A172 (cell line): ENCODE measurements at places on chromosomes 2 and 18. TPM values are rescaled to one million over a fixed set of nuclear protein-coding genes. Genes with fewer than 3 reads are reported as not detected.

DNA sequence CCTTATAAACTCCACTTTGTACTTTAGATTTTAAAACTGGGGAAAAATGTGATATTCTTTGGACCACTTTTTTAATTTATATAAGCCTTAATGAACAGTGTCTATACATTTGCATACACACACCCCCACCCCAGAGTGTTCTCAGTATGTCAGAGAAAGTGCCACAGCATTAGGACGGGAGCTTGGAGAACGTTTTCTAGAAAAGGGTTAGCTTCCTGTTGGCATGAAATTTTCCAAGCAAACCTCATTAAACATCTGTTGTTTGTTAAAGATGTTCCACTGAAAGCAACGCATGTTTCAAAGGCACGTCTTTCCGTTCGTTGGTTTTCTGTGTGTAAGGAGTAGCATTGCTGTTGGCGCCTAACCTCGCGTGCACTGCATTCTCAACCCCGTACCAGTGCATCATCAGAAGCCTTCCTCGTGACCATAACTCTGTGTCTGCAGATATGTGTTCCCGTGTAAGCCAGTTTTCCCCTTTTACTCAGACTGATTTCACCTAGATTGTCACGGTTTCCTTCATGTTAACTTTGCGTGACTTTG lies 228.5 kb downstream of the ALPK2 start:
- no peak for DNase-seq

Gene MSH6
- total RNA-seq: 101 and 112 TPM in 2 replicates

GRCh38 chr2:198901894-198902293 lies 555.8 kb downstream of the SATB2 start:
- DNase-seq: no peak

DNA sequence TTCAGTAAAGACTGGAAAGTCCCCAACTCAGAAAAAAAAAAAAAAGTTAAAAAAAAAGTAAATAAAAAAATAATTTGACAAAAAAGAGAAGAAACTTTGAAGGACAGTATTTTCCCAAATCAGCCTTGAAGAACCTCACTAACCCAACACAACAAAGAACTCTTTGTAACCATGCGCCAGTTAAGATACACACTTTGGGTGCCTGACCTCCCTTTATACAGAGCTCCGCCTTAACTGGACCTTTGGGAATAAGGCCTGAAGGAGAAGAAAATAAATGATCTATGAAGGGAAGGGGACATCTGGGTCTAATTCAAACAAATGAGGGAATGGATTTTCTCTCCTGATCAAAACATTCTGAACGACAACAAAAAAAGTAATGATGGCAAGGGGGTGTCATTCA lies 2.2 kb upstream of the GFPT1 start:
- no peak for DNase-seq

DNA sequence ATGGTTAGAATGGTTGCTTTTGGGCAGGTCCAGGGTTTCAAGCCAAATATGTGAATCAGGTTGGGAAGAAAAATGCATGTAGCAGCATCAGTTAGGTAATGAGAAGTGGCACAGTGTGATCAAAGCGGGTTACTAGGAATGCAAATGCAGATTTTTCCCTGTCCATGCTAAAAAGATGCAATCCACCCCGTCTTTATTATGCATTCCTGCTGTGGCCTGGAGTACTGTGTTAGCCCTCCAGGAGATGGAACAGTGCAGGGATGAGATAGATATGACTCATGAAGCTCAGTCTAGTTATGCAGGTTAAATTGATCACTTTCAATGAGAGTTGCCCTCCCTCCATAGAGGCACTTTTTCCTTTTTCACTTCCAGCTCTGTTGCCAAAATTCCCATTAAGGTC lies 283.8 kb downstream of the CTNNA2 start:
- no peak for DNase-seq

Gene PLGLB2
- total RNA-seq: 0.50 and 2.4 TPM in 2 replicates

- DNase-seq: no peak
These were observed 555.8 kb upstream of the ID2 start for GRCh38 chr2:8125741-8126711.

Gene CRYGD
- total RNA-seq: not detected in 2 replicates

DNA sequence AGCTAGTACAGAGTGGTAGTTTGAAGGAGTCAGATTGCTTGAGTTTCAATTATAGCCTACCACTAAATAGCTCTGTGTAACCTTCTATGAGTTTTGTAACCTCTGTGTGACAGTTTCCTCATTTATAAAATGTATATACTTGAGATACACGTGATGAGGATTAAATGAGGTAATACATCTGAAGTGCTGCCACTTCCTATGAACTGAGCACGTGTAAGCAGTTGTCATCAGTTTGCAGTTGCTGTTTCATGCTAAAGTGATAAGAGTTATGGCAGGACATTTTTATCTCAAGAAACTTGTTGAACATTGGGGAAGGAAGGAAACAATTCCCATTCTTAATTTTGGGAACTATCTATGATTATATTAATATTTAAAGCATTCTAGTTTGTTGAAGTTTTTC lies 38.5 kb downstream of the CARF start:
- DNase-seq: no peak

DNA sequence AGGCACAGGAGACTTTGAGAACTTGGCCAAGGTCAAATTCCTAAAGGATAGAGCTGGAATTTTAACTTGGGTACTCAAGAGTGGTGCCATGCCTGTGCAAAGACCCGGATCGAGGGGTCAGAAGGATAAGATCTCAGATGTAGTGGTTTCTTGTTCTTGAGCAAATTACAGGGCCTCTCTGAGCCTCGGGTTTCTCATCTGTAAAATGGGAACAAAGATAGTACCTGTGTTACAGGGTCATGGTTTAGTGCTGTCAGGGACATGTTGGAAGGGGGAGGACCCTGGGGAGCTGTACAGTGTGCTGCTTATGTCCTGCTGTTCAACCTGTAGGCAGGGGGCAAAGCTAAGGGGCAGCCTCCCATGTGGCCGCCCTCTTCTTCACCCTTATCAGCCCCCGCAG lies 173.5 kb upstream of the HAAO start:
- DNase-seq: no peak

- DNase-seq: no peak
These were observed 245.4 kb upstream of the HDAC4 start for GRCh38 chr2:239646184-239646583.

Gene CROCC2
- 0.02 TPM in 1 of 2 replicates, not detected in the other for total RNA-seq

Gene SRD5A2
- total RNA-seq: not detected in 2 replicates

Gene SPP2
- total RNA-seq: not detected in 2 replicates

GRCh38 chr2:19861813-19862212 lies 40.0 kb downstream of the TTC32 start:
- peak; percentile 53 for DNase-seq

GRCh38 chr18:58190842-58191530 lies 147.0 kb downstream of the NEDD4L start:
- DNase-seq: no peak

- DNase-seq: no peak
These were observed 75.4 kb upstream of the UBE2E3 start for GRCh38 chr2:180905002-180905401.

Gene TP53I3
- 64.3 and 69.3 TPM in 2 replicates for total RNA-seq

GRCh38 chr2:145096582-145096981 lies 576.7 kb upstream of the ZEB2 start:
- peak; percentile 71 for DNase-seq

Gene CYP26B1
- total RNA-seq: 0.02 and 0.12 TPM in 2 replicates
